ENCODE measurements at places on chromosomes 6 and 20.

DNA sequence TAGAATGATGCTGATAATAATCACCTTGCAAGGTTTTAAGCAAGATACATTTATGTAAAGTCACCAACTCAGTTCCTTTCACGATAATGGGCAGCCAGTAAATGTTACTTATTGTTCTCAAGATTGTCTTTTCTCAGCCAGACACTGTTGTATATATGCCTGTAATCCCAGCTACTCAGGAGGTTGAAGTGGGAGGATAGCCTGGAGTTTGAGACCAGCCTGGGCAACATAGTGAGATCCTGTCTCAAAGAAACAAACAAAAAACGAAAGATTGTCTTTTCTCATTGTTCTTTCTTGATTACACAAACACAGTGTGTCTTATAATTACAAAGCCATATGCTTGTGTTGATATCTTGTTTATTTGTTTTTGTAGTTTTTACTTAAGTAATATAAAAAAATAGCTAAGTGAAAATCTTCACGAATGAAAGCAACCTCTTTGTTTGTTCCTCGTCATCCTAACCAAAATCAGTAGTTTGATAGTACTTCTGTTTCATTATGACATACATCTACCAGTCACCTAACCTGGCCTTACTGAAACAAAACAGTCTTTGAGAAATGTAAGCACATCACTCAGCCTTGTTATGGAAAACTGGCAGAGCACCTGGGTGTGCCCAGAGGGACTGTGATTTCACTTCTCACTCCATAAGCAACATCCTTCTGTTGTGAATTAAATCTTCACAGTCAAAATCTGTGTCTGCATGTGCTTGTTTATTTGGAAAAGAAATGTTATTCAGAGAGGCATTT is 436.2 kb upstream of the SOX4 start:
- peak; percentile 34 for DNase-seq

DNA sequence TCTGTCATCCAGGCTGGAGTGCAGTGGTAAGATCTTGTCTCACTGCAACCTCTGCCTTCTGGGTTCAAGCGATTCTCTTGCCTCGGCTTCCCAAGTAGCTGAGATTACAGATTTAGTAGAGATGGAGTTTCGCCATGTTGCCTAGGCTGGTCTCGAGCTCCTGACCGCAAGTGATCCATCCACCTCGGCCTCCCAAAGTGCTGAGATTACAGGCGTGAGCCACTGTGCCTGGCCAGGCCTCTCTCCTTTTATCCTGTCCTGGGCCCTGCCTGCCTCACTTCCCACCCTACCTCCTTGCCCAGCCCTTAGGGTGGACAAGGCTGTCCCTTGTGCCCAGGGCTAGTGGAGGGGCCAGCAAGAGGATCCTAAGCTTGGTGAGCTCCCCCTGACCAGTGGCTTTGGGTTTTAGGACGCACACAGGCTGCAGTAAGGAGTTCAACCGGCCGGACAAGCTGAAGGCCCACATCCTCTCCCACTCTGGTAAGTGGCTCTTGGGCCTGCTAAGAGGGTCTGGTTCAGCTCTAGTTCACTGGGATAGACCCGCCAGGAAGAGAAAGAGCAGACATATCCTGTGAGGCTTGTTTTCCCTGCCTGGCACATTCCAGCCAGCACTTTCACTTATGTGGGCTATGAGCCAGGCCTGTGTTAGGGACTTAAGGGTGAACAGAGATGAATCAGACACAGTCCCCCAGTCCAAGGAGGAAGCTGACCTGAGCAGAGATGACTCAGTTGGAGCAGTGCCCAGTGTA is 21.9 kb upstream of the CHMP4B start:
- DNase-seq = no peak

DNA sequence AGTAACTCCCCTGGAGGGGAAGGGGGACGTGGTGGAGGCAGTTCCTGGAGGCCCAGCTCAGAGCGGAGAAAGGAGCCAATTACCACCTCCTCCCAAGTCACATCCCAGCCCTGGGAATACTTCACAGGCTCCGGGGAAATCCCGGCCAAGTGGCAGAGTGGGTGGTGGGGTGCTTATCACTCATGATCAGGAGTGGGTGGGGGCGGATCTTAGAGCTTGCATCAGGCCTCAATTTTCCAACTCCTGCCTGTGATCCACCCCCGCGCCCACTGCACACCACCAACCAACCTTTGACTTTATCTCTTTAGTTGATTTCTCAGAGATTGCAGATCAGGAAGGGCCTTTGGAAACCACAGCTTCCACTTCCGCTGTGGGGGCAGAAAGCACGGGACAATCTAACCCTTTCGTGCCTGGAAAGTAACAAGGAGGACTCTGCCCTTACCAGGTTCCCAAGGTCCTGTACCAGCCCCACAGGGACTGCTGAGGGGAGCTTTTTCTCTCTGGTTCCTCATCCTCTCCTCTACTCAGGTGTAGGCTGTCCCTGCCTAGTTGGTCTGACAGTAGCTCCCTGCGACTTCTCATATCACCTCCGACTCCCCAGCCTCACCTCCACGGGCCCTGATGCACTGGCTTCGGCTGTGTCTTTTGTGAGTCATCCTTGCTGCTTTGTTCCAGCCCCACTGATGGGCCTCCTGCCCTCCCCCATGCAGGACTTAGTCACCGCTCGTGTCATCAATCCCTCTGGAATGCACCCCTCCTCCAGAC is 24.9 kb upstream of the IER3 start:
- DNase-seq = peak; percentile 50

DNA sequence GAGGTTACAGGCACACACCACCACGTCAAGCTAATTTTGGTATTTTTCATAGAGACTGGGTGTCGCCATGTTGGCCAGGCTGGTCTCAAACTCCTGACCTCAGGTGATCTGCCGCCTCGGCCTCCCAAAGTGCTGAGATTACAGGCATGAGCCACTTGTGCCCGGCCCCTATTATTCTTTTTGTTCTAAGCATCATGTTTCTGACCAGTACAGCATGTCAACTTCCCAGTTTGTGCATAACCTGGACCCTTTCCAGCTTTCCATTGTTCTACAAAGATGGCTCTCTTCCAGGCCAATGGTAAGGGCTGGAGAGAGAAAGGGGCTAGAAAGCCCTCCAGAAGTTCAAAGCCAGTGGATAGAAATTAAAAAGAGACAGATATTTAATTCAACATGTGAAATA is 91.3 kb upstream of the TNFAIP3 start:
- no peak for DNase-seq

DNA sequence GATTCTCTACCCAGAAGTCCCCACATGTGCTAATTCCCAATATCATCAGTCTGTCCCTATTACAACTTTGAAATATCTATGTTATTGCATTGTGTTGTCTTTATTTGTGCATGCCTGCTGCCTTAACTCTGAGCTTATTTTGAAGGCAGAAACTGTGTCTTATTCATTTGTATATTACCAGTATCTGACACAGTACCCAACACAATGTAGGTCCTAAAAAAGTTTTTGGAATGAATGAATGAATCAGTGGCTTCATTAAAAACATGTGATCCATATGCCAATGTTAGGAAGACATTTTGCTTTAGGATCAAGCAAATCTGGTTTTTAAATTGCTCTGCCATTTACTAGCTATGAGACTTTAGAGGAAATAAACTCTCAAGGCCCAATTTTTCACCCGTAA is 420.4 kb downstream of the CBLN4 start:
- no peak for DNase-seq

DNA sequence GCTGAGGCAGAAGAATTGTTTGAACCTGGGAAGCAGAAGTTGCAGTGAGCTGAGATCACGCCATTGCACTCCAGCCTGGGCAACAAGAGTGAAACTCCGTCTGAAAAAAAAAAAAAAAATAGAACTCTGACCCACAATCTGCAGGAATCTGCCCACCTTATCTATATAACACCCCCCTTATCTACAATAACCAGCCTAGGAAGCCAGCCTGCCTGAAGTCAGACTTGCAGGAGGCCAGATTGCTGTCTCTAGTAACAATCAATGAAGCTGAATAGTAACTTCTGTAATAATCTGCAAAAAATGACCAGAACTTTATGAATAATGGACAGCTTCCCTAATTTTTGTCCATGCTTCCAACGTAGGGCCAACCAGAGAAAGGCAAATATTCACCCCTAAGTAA is 352.5 kb downstream of the CD83 start:
- no peak for DNase-seq

GRCh38 chr6:149961728-149962425 is 1.9 kb upstream of the ULBP1 start:
- no peak for DNase-seq

DNA sequence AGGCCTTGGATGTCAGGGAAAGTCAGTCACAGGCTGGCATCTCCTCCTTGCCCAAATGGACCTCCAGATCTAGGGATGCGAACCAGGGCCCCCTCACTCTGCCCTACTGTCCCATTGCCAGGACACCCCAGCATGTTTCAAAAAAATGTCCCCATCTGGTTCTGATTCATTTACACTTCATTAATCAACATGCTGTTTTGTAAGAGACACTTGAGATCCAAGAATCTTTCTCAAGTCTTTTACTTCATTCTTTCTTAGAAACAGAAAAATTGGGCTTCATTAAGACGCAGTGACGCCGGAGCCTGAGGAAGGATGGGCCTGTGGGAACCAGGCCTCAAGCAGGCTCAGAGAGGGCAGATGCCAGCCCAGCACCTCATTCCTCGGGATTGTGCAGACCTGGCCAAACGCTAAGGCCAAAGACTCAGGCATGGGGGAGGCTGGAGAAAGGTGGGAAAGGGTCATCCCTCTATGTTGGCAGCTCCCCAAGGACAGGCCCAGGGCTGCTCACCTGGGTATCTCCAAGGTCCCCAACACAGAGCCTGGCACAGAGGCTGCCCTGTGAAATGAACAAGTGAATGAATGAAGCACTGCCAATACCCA is 3.8 kb downstream of the RSPO4 start:
- no peak for DNase-seq

GRCh38 chr6:105836379-105836778 is 249.8 kb upstream of the PRDM1 start:
- no peak for DNase-seq

Data from GM06990 (cell line).